ENCODE measurements at places on chromosomes 4 and X.

DNA sequence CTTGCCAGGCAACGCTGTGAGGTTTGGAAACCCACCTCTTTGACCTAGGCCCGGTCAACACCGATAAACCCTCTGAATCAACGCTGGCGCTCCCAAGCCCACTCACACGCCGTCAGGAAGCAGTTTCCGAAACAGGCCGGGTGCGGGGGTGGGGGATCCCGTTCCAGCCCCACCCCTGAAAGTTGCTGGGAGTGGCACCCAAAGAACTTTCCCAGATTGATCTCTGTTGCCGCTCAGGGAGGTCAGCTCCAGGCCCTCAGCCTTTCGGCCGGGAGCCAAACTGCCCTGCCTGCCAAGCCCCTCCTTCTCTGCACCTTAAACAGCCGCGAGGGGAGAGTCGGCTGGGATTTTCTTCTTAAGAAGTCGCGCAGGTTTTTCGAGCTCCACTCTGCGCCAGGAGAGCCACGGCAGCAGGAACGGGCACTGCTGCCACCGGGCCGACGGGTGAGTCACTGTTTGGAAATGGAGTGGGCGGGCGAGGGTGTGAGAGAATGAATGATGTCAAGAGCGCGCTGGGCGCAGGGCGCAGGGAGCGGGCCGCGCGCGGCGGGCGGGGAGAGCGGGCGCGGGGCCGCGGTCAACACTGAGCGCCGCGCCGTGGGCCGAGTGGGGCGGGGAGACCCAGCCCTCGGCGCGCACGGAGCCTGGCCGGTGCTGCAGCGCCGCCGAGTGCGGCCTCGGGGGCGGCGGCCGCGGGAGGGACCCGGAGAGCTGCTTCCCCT lies at the start of gene SGMS2:
TSS of gene SGMS2 (plus strand) at position 583 of the 722 bp plus-strand sequence. CDS start 70,622 bp downstream, outside the sequence.
- DNase-seq = peak; percentile 79

DNA sequence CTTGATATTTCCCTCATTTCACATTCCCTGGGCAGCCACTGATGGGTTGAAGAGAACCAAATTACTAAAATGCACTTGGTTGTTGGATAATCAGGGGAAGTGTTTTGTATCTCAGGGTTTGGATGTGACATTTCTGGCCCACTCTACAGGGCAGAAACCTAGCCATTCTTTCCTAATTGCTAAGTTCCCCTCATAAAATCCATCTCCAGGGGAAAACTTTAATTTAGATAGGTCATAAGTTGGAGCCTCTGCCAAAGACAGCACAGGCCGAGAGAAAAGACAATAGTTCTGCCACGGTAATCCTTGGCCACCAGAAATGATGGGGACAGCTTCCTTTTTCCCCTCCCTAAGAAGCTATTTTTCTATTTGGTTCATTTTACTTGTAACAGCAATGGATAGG lies 192.7 kb upstream of the C1QTNF7 start:
- no peak for DNase-seq

DNA sequence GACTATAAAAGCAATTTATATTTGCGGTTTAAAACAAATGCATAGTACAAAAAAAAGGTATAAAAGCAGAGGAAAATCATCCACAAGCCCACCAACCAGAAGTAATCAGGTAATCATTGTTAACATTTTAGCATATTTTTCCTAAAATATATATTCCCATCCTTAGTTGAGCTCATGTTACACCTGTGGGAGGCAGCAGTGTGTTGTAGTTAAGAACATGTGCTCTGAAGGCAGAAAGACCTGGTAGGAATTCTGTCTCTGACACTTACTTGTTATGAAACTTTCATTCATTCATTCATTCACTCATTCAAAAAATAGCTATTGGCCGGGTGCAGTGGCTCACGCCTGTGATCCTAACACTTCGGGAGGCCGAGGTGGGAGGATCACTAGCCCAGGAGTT lies 15.4 kb upstream of the CDKL5 start:
- DNase-seq = peak; percentile 31

DNA sequence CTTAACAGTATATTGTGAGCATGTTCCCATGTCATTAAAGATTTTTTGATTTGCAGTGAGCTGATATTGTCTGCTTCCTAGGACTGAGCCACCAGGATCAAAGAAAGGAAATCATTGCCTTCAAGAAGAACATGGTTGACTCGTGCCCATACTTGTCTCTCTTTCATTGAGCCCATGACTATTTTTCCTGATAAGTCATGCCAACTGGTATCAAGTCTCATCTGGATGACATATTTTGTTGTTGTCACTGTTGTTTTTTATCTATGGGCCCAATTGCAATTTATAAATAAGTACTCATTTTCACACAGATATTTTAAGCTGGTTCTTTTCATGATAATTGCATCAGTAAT lies 10.2 kb upstream of the RHOH start:
- no peak for DNase-seq

DNA sequence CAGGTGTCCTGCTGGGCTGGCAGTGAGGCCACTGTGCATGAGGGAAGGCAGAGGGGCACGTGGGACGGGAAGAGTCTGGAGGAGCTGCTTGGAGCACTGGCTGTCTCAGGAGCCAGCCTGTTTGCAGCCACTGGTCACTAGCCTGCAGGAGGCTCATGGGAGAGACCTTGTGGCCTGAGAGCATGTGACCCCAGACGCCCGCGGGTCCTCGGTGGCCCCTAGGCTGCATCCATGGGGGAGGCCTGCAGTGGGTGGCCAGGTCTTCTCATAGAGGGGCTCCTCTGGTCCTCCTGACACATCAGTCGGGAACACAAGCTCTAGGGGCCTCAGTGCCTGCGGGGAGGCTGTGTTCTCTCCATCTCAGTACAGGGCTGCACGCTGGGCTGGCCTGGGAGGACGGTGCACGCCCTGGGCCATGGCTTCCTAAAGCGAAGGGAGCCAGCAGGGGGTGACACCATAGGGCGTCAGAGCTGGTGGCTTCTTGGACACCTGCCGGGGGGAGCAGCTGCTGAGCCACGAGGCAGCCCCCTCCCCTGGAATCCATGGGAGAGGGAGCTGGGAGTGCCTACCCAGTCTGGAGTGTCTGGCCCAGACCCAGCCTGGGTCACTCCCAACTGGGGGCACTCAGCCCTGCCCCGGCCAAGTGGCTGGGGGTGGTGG lies 12.3 kb downstream of the NAT8L start:
- DNase-seq = no peak

- peak; percentile 20 for DNase-seq
Observed at GRCh38 chr4:81447566-81448229, 24.0 kb downstream of the RASGEF1B start.

DNA sequence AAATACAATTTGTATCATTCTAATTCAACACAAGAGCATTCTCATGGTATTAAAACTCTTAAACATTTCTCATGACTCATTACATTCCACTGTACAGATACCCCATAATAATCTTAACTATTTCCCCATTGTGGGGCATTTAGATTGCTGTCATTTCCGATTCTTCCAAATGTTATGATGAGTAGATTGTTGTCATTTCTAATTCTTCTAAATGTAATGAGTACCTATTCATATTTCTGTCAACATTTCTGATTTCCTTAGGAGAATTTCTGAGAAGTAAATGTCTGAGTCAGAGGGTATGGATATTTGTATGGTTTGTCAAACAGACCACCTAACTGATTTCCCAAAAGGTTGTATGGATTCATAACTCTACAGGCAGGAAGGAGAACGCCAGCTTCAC lies 8.3 kb downstream of the S100G start:
- DNase-seq = no peak

GRCh38 chrX:133390676-133391075 lies 24.6 kb downstream of the GPC4 start:
- DNase-seq = no peak

DNA sequence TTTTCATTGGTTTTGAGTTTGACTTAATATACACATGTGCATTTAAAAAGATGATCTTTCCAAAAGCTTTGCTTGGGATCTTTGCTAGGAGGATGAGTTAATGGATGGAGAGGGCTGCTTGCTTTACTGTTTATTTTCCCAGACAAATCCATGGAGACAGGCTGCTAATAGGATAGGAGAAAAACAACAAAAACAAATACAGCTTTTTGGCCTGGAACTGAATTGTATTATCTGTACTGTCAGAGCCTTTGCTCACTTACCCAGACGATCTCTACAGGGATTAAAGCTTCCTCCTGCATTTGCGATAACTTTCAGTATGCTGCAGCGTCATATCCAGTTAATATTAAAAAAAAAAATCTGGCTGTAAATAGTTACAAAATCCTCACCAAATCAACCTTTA lies 190.8 kb upstream of the NUDT6 start:
- no peak for DNase-seq

- peak; percentile 2 for DNase-seq
Observed at GRCh38 chr4:188372829-188373228, 233.6 kb downstream of the TRIML1 start.

DNA sequence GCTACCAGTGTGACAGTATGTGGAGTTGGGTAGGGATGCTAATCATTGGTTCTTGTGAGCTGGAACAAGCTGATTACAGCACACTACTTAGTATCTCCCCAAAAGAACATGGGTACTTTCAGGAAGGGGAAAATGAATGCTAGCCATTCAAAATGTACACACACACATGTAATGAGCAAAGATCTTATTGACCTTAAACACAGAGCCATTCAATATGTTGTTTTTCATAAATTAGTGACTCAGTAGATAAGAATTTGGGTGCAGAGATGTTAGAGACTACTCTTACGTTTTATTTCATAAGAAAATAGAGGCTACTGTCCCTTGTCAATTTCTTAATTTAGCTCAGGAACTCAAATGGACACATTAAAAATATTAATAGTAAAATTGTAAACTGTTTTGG lies 509.5 kb upstream of the ATOH1 start:
- DNase-seq = no peak
